ENCODE measurements at places on chromosomes 1 and 21.

DNA sequence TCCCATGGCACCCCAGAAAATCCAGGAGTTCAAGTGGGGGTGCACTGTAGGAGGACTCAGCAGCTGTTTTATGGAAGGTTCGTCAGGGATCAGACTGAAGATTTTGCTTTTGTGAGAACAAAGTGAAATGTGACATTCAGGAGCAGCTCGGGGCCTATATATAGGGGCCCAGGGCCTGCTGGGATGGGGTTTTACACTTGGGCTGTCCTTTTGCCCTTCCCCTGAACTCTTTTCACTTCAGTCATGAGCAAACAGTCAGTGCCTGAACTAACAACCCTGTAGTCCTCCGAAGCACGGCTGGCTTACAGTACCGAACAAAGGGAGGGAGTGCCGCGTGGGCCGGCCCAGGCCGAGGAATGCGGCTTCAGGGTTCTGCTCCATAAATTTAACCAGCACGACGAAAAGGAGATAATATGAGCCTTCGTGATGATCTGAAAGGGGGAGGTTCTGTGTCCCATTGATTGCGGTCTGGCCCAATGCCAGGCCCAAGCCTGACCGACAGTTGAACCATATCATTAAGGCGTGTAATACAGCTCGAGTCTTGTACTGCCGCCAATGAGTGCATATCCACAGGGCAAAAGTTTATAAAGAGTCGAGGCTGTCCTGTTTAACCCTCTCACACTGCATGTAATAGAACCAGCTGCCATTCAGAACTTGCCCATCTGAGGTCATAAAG, 139.9 kb downstream of the DHRS3 start:
- DNase-seq = no peak

DNA sequence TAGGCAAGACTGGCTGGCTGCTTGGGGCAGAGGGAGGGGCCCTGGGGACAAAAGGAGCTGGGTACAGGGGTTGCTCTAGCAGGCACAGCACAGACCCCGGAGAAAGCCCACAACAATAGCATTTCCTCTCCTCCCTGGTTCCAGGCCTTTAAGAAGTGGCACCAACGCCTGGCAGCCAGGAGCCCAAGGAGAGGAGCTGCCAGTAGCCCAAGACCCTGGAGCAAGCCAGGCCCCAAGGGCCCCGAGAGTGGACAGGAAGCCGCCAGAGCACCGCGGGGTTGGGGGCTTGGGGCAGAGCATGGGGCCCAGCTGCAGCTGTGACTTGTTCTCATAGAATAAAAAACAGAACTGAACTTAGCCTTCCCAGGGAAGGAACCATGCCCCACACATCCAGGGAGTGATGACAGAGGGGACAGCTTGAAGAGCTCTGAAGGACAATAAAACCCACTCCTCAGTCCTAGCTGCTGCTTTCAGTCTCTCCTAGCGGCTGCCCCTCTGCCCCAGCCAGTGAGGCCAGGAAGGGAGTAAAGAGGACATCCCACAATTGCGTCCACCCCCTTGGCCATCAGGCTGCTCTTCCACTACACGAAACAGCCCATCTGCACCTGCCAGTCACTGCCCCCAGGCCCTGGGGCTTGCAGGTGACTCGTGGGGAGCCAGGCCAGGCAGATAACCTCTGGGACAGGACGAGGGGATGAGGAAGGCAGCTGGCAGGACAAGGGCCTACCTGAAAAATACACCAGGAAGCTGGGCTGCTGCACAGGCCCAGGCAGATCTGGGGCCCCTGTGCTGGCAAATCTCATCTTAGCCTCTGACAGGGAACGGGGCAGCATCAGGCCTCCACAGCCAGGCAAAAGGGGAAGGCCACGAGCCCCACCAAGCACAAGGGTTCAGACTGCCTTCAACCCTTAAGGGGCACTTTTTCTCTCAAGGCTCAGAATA, 16.4 kb downstream of the MTHFR start:
- DNase-seq = no peak

DNA sequence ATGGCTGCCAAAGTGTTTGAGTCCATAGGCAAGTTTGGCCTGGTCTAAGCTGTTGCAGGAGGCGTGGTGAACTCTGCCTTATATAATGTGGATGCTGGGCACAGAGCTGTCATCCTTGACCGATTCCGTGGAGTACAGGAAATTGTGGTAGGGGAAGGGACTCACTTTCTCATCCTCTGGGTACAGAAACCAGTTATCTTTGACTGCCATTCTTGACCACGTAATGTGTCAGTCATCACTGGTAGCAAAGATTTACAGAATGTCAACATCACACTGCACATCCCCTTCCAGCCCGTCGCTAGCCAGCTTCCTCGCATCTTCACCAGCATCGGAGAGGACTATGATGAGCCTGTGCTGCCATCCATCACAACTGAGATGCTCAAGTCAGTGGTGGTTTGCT, 215.8 kb upstream of the JUN start:
- DNase-seq = no peak

GRCh38 chr1:85109475-85109874, 61.2 kb upstream of the MCOLN3 start:
- DNase-seq = peak; percentile 16

GRCh38 chr1:241828463-241829021, 19.5 kb upstream of the EXO1 start:
- no peak for DNase-seq

DNA sequence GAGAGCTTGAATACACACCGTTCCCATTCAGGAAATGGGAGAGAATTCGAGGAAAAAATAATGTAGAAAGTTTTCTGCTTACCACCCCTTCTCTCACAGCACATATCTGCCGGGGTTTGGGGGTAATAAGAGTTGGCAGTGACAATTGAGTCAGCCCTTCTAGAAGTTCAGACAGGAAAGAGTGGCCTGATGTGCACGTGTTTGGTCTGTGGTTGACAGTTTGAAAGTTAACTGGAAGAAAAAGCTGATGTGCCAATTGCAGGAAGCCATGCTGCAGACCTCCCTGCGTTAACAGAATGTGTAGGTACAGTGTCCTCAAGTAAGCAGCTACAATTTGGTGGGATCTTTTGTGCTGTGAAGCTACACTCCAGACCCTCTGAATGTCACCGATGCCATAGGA, 50.9 kb downstream of the DHX9 start:
- no peak for DNase-seq

DNA sequence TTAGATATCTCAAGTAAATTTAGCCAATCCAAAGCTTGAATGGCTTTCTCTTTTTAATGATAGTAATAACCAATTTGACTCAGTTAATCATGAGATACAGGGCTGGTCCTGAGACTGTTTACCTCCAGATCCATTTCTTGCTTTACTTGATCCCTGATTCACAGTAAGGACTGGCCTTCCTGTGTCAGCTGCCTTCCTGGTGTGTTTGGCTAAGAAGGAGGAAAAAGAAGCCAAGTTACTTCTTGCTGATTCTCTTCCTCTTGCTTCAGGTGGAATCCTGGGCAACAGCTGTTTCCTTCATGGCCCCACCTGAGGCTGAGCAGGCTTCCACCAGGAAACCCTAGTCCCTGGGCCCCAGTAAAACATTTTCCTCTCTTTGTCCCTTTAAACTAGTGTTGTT, 14.6 kb upstream of the RC3H1 start:
- DNase-seq = no peak

DNA sequence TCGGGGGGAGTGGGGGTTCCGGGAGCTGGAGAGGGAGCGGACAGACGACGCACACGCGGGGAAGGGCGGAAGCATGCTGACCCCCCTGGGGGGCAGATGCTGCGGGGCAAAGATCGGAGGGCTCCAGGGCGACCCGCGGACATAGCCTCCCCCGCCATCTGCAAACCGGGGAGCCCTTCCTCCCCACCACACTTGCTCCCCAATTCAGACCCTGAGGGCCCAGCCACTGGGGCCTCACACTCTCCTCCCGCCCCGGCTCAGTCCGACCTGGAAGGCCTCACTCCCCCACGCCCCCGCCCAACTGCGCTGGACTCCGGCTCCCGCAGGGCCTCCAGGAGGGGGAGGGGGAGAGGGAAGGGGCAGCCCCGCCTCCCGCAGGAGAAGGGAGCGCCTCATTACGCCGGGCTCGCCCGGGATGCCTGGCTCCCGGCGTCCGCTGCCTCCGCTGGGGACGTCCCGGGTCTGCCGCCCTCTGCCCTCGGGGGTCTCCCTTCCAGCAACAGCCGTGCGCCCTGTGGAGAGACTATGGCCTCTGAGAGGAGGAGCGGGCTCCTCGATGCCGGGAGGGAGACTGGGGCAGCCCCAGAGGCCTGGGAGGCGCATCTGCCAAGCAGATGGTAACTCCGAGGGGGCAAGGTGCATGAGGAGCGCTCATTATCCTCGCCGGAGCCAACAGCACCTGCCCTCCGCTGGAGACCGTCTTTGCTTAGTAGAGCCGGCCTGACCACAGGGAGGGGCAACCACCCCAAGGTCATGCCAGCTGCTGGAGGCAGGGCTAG, 636 bp upstream of the CAMK2N1 start:
- DNase-seq = peak; percentile 7

- no peak for DNase-seq
Observed at GRCh38 chr1:39907528-39908453, 6.1 kb upstream of the MYCL start.

DNA sequence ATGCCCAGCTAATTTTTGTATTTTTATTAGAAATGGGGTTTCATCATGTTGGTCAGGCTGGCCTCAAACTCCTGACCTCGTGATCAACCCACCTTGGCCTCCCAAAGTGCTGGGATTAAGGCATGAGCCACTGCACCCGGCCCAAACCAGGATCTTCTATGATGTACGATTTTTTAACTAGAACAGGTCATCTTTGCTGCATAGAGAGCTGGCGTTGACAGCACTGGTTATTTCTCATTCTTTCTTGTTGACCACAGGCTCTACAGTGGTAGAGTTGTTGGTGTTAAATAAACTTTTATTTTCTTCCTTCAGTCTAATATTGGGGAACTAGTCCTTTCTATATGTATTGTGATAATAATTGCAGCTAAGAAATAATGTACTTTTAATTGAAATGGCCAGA, 3.8 kb upstream of the MAB21L3 start:
- no peak for DNase-seq

- no peak for DNase-seq
Observed at GRCh38 chr1:147417024-147417423, 124.3 kb upstream of the BCL9 start.

- DNase-seq = no peak
Observed at GRCh38 chr1:194469282-194469681, 1282.9 kb upstream of the B3GALT2 start.

DNA sequence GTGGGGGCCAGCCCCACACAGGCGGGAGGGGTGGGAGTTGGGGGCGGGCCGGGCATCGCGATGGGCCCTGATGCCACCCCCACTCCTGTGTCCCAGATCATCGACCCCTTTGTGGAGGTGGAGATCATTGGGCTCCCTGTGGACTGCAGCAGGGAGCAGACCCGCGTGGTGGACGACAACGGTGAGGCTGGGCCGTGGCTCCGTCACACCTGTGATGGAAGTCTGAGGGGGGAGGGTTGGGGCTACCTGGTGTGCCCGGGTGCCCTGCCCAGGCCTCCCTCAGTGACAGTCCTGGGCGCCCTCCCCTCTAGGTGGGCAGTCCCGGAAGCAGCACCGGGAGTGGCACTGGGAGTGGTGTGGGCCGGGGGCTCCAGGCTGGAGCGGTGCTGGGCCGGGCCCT, 22.6 kb downstream of the PLCH2 start:
- no peak for DNase-seq

GRCh38 chr21:34890724-34891612, 158.1 kb downstream of the RUNX1 start:
- DNase-seq = peak; percentile 23

DNA sequence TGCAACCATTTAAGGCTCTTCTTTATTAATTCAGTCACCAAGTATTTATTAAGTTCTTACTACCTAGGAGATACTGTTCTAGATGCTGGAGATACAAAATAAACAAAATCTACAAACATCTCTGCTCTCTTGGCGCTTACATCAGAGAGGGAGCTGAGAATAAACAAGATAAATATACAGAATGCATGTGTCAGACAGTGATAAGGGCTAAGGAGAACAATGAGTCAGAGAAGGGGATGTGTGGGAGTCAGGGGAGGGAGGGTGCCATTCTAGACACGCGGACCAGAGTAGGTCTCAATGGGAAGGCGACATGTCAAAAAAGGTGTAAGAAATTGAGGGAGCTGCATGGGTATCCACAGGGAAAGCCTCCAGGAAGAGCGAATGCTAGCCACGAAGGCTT, 393.2 kb downstream of the RWDD3 start:
- no peak for DNase-seq

GRCh38 chr1:237902960-237903743, 12.4 kb upstream of the ZP4 start:
- DNase-seq = no peak

GRCh38 chr21:31566064-31566463, 93.4 kb upstream of the SOD1 start:
- DNase-seq = no peak

DNA sequence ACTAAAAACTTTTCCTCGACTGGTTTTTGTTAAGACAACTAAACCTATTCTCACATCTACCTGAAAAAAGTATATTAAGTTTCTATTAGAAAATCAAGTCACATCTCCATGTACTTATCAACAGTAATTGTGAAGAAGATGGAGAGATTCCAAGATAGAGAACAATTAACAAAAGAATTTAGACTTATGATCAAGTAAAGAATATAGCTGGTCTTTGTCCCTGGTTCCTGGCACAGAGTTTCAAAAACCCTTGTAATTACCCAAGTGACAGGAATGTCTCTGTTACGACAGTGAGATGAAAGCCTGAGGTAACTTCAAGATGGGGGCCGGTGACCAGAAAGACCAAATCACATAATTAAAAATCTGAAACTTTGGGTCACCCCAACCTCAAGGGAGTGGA, 91.6 kb downstream of the ASH1L start:
- no peak for DNase-seq

DNA sequence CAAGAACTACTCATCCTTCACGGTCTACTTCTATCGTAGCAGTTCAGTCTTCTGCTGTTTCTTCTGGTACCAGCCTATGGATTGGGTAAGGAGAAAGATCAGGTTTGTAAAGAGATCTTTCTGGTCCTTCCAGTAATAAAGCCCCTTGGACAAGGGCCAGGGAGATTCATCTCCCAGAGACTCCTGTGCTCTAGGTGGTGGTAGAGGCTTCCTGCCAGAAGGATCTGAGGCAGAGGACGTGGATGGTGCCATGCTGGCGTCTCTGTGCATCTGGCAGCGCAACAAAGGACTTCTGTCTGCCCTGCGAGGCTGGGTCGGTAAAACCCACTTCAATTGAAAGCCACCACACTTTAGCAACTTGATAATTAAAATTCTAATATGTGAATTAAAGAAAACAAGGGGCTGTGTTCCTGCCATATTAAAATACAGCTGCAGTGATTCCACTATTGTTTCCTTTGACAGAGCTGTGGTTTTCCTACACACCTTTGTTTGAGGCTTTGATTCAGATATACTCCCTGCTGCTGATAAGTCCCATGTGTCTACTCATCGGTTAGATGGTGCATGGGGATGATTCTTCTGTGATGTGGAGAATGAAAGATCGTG, 73.6 kb downstream of the ROR1 start:
- DNase-seq = no peak

- DNase-seq = no peak
Observed at GRCh38 chr1:195466639-195467038, 1141.6 kb downstream of the KCNT2 start.

DNA sequence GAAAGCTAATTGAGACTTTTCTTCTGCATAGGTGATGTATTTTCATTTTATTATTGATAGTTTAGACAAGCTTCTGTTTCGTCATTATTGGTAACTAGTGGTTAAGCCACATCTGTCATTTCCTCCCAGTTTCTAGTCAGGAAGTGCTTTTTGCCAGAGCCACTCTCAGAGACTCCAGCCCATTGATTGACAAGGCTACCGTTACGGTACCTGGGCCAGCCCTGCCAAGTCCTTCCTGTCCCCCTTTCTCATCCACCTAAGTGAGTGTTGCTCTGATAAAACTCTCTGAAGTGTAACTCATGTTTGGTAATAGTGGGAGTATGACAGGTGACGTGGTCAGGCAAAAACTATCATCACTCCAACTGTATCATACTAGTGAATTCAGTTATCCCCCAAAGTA, 29.6 kb upstream of the AGL start:
- no peak for DNase-seq

- DNase-seq = no peak
Observed at GRCh38 chr1:165365341-165365740, 8.8 kb upstream of the LMX1A start.
